Inflammatory macrophage treated with lipopolysaccharide for 4 hours (primary cell): ENCODE measurements at places on chromosomes 3 and 15.

DNA sequence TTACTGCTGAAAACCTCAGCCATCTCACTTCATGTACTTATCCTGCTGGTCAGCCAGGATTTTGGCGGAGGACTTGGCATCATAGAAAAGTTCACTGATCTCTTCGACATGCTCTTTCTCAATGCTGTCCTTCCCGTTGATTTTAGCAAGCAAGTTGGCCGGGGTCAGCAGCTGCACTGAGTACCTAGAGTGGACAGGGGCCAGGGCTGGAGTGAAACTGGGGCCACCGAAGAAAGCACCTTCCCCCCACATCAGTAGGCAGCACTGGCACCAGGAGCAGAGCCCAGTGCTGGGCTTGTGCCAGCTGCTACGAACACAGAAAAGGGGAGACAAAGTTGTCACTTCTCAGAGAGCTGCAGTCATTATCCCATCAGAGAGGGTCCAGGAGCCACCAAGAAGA lies 29.0 kb downstream of the SEC61A1 start:
- DNase-seq: no peak

DNA sequence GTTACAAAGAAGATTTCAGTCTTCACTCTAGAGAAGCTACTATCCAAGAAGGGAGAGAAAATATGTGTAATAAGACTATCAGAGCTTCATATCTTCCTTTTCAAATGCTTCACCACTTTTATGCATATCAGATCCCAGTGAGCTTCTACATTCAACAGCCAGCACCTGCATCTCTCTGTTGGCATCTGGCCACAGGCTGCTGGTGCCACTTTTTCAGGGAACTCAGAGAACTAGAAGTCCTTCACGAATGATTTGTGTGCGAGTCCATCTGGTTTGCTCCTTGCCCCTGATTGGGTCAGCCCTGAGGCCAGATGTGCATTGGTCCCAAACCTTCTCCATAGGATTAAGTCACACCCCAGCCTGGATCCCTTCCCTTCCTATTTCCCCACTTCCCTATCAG lies 22.1 kb downstream of the SNTN start:
- no peak for DNase-seq

DNA sequence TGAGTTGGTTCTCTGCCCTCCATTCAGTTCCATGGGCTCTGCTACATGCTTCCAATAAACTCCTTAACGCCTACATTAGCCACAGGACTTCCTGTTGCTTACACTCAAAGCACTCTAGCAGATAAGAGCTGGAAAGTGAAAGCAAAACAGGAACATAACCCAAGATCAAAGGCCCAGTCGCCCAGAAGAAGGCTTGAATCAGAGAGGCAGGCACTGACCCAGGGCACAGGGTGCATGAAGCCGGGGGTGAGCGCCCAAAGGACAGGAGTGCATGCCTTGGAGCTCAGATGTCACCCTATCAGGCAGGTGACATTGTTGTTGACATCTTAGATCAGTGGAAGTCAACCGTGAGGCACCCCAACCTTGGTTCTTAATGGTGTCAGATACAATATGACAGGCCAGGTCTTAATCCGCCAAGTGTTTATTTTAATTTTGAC lies 235.1 kb downstream of the UACA start:
- DNase-seq: peak; percentile 86

GRCh38 chr3:129173206-129173605 lies 10.5 kb downstream of the CNBP start:
- DNase-seq: no peak

DNA sequence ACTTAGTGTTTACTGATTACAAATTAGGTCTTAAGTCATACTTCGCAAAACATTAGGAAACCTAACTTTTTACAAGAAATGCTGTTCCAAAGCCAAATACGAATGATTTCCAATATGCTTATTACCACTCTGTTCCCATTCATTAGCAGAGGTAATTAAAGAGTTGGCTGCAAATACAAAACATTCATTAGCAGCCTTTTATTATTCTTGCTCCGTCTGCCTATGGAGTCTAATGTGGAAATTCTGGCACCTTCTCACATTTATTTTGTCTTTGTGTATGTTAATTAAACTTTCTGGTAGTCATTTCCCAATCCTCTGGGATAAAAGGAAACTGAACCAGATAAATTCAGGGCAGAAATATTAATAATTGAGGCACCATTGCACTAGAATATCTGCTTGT lies 689.0 kb downstream of the PLOD2 start:
- no peak for DNase-seq

DNA sequence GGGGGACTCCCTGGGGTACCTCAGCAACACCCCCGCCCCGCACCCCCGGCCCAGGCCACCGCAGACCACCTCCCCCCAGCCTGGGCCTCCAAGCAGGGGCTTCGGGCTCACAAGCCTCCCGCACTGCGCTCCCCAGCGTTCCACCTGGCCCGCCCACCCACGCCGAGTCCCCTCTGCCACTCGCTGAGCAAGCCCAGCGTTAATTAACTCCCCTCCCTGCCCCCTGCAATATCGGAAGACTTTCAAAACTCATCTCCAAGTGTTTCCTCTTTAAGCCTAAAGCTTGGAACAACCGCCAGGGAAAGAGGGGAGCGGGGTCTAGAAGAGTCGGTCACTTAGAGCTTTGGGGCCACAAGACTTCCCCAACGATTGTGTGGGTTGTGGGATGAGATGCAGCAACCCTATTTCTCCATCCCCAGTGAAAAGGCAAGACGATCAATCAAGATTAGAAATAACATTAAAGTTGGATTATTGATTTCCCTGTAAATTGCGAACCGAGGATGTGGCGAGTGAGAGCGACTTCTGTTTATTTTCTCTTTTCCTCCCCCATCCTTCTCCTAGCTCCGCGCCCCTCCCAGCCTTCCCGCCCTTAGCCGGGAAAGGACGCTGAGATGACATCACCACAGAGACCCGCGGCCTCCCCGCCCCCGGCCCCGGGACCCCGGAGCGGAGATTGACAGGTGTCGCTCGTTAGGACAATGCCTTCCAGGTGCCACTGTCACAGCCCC lies 30.2 kb downstream of the NR2F2 start:
- DNase-seq: no peak

GRCh38 chr3:105715372-105715771 lies 153.4 kb downstream of the CBLB start:
- DNase-seq: peak; percentile 44

GRCh38 chr3:19931180-19931692 lies 2.8 kb downstream of the EFHB start:
- peak; percentile 98 for DNase-seq

GRCh38 chr15:85741021-85741421 lies 53.7 kb downstream of the KLHL25 start:
- no peak for DNase-seq

GRCh38 chr3:194745422-194746184 lies 59.9 kb downstream of the FAM43A start:
- peak; percentile 86 for DNase-seq

GRCh38 chr3:168100777-168101492 lies 5.2 kb upstream of the GOLIM4 start:
- no peak for DNase-seq

DNA sequence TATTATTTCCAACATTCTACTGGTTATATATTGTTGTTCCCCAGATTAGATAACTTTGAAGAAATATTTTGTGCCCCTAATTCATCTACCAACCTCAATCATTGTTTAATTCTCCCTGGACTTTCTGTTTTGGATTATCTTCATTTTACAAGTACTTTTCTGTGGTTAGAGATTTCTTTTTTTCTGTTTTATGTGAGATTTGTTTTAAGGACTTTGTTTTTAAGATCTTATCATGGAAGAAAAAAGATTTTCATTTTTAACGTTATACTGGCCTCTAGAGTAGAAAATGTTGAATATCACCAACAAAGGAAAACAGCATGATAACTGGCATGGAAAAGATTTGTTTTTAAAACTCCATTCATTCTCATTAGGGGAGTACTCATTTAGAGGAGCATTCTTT lies 210.9 kb upstream of the KCNMB2 start:
- DNase-seq: peak; percentile 22

DNA sequence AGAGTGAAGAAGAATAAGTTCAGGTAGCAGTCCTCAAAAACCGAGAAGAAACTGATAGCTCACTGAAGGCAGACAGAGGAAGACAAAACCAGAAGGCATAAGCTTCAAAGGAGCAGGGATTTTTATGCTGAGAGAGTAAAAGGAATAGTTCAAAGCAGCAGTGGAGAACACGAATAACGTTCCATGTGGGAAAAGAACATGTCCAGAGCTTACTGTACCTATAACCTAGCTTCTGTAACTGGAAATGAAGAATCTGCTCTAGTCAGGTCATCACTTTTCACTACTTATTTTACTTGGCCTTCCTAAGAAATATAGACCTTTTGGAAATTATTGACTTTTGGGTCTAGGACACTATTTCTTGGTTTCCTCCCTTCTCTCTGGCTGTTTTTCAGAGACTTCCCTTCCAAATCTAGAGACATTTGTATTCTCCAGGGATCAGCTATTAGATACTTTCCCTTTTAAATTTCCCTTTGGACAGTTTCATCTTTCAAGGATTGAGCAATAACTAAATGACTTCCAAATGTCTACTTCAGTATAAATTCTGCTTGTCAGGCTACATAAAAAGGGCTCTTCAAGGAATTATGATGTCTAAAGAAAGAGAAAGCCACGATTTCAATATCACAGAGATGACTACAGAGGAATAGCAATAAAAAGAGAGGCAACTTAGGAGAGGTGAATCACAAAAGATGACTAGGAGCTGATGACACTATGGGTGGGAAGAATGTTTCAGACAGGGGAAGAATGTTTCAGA lies 46.7 kb downstream of the UBE3A start:
- DNase-seq: peak; percentile 89

- no peak for DNase-seq
Observed at GRCh38 chr3:14488286-14489041, 51.7 kb downstream of the GRIP2 start.

- no peak for DNase-seq
Observed at GRCh38 chr3:29026959-29027358, 253.9 kb upstream of the RBMS3 start.

- DNase-seq: no peak
Observed at GRCh38 chr3:116046350-116046749, 398.9 kb downstream of the LSAMP start.

- DNase-seq: no peak
Observed at GRCh38 chr3:25897019-25897418, 107.1 kb downstream of the OXSM start.

DNA sequence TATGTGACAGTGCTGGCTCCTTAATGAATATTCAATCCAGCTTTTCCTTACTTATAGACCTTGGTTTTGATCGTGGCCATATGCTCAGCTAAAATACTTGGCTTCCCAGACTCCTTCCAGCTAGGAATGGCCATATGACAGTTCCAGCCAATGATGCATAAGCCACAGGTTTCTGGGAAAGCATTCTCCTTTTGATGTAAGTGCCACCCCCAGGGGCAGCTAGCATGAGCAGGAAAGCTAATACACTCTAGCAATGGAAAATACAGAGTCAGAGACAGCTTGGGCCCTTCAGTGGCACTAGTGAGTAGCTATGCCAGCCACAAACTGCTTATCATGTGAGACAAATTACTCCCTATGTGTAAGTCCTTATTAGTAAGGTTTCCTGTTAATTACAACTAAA lies 26.7 kb downstream of the TBC1D2B start:
- no peak for DNase-seq

- DNase-seq: no peak
Observed at GRCh38 chr15:93900476-93901400, 330.6 kb upstream of the MCTP2 start.

- no peak for DNase-seq
Observed at GRCh38 chr3:1406250-1406649, 313.4 kb downstream of the CNTN6 start.
